GM13977 (cell line): ENCODE measurements at places on chromosomes 2 and 18.

- no peak for DNase-seq
Measured at GRCh38 chr2:161592713-161593112, 31.5 kb upstream of the SLC4A10 start.

GRCh38 chr18:45876161-45876560, 50.7 kb downstream of the SIGLEC15 start:
- no peak for DNase-seq

- no peak for DNase-seq
Measured at GRCh38 chr2:183291436-183291835, 167.2 kb downstream of the NUP35 start.

GRCh38 chr2:37394796-37395555, 50.5 kb downstream of the QPCT start:
- no peak for DNase-seq

DNA sequence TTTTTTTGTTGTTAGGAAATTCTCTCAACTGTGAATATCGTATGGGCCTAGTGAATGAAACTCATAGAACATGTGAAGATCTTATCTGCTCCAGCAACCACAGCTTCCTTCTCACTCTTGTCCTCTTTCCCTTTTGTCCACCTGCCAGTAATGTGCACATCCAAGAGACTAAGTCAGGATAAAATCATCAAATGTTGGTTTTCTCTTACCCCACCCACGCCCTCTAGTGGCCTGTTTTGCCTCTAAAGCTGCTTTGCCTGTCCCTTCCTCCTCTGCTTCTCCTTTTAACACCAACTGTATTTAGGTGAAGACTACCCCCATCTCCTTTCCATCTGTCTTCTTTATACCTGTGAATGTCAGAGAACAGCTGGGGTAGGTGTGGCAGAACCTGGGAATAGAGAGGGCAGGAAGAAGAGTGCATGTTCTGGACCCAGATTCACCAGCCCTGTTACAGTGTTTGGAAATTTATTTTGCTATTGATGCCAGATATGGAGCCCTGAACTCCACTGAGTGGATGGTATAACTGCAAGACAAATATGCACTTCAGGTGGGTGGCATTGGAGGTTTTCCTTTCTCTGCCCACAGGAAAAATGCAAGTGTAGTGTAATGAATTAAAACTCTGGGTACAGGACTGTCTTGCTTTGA, 8.4 kb upstream of the MGAT5 start:
- DNase-seq: peak; percentile 33
